ENCODE measurements at places on chromosomes 1 and 21.

DNA sequence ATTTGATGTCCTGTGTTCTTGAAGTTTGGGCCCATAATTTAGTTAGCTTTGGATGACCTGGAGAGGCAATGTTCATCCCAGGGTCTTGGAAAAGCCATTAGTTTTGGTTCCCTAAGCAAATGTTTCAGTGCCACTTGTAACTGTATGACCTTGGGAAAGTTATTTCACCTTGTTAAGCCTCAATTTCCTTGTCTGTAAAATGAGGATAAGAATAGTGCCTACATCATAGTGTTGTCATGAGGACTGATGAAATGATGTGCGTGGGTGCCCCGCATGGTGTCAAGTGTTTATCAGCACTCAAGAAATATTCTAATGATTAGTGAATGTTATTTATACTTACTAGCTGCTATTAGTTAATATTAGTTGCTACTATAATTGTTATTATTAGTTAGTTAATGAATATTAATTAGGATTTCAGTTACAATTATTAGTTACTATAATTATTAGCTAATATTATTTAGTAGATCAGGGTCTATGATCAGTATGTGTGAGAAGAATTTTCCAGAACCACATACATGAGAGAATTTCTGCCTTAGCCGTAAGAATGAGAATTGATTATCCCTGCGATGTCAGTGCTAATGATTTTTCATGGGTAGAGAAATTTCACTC, 1.9 kb downstream of the SH3BGR start:
- H3K4me3 ChIP-seq: no peak overlapping the region
- no peaks in the 10 kb centered on the region for H3K4me1 ChIP-seq
- H3K36me3 ChIP-seq: no peaks in the 10 kb centered on the region
- DNase-seq: no peak
- H3K27ac ChIP-seq: no peak overlapping the region
- H3K27me3 ChIP-seq: no peaks in the 10 kb centered on the region

GRCh38 chr1:95089650-95090287, 17.0 kb upstream of the ALG14 start:
- no peaks in the 10 kb centered on the region for H3K36me3 ChIP-seq
- H3K4me3 ChIP-seq: no peak overlapping the region
- no peak overlapping the region for H3K27ac ChIP-seq
- H3K4me1 ChIP-seq: no peaks in the 10 kb centered on the region
- no peak for DNase-seq
- no peaks in the 10 kb centered on the region for H3K27me3 ChIP-seq

DNA sequence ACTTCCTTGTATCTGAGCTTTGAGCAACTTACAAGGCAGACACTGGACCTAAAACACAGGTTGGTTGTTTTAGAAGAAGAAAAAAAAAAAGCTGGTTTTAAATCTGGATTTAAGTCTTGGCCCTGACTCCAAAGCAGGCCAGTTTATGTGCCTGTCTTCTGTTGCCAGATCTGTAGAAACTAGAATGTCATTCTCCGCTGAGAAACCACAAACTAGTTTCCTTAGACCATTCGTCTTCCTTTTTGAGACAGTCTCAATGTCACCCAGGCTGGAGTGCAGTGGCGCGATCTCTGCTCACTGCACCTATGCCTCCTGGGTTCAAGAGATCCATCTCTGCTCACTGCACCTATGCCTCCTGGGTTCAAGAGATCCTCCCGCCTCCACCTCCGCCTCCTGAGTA, 33.9 kb downstream of the APP start:
- no peaks in the 10 kb centered on the region for H3K36me3 ChIP-seq
- no peaks in the 10 kb centered on the region for H3K27me3 ChIP-seq
- H3K27ac ChIP-seq: no peak overlapping the region
- no peak overlapping the region for H3K4me3 ChIP-seq
- no peaks in the 10 kb centered on the region for H3K4me1 ChIP-seq

- no peak overlapping the region for H3K27ac ChIP-seq
- H3K27me3 ChIP-seq: no peaks in the 10 kb centered on the region
- no peak for DNase-seq
- no peaks in the 10 kb centered on the region for H3K36me3 ChIP-seq
- no peak overlapping the region for H3K4me3 ChIP-seq
These were observed 123.8 kb upstream of the RAB4A start for GRCh38 chr1:229147072-229147471.

GRCh38 chr1:114585231-114585630, 3.8 kb upstream of the BCAS2 start:
- no peaks in the 10 kb centered on the region for H3K27me3 ChIP-seq
- no peak overlapping the region for H3K4me3 ChIP-seq

DNA sequence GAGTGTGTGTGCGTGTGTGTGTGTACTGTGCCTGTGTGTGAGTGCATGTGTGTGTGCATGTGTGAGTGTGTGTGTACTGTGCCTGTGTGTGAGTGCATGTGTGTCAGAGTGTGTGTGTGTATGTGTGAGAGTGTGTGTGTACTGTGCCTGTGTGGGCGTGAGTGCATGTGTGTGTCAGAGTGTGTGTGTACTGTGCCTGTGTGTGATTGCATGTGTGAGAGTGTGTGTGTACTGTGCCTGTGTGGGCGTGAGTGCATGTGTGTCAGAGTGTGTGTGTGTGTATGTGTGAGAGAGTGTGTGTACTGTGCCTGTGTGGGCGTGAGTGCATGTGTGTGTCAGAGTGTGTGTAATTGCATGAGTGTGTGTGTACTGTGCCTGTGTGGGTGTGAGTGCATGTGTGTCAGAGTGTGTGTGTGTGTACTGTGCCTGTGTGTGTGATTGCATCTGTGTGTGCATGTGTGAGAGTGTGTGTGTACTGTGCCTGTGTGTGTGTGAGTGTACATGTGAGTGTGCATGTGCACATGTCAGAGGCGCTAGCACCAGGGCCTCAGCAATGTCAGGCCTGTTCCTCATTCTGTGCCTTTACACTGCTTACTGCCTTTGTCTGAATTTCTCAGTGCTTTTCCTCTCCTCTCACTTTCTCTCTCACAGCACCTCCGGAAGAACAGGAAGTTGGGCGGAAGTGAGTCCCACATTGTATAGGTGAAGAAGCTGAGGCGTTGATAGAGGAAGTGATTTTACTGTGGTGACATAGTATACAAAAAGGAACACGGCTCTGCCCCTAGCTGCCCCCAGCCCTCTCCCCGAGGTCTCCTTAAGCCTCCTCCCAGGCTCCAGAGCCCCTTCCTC, 4.9 kb downstream of the SLC5A9 start:
- no peak for DNase-seq
- peak overlapping the region; percentile 5 for H3K27ac ChIP-seq
- no peak overlapping the region for H3K4me3 ChIP-seq
- no peaks in the 10 kb centered on the region for H3K36me3 ChIP-seq
- H3K27me3 ChIP-seq: no peaks in the 10 kb centered on the region

GRCh38 chr1:92980732-92981647, 19.7 kb upstream of the DIPK1A start:
- no peaks in the 10 kb centered on the region for H3K27me3 ChIP-seq
- peak; percentile 36 for DNase-seq
- H3K4me1 ChIP-seq: peaks cover 15% of the 10 kb centered on the region
- H3K36me3 ChIP-seq: no peaks in the 10 kb centered on the region

- peak; percentile 33 for DNase-seq
- H3K4me3 ChIP-seq: no peak overlapping the region
- no peaks in the 10 kb centered on the region for H3K36me3 ChIP-seq
- peaks cover 3% of the 10 kb centered on the region for H3K4me1 ChIP-seq
- H3K27ac ChIP-seq: no peak overlapping the region
These were observed 5.1 kb upstream of the LAMTOR5 start for GRCh38 chr1:110412576-110412975.

- no peaks in the 10 kb centered on the region for H3K4me1 ChIP-seq
- no peak for DNase-seq
- no peaks in the 10 kb centered on the region for H3K36me3 ChIP-seq
- H3K27me3 ChIP-seq: no peaks in the 10 kb centered on the region
These were observed 10.4 kb upstream of the CELA3B start for GRCh38 chr1:21966247-21967000.

DNA sequence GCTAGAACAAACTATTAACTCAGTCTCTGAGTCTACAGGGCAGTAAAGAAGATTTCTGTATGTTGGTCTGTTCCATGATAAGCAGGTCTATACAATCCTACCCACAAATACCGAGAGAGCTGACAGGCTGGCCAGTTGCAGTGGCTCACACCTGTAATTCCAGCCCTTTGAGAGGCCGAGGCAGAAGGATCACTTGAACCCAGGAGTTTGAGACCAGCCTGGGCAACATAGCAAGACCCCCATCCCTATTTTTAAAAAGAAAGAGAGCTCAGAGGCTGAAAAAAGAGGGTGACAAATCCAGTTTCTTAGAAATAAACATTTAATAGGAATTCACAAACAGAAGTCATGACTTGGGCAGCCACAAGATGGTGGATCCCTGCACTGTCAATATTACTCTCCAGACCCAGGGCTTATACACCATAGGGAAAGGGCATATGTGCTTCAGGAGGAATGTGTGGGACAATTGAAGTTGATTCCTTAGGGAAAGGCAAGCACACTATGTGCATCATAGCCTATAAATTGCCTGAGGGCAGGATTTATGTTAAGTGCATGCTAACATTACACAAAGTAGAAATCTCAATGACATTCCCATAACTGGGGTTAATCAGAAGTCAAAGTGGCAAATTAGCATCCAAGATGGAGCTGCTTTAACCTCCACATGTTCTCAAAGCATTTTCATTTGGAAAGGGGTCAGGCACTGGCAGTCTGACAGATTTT, 66.8 kb downstream of the SLC16A1 start:
- no peak overlapping the region for H3K4me3 ChIP-seq
- no peaks in the 10 kb centered on the region for H3K27me3 ChIP-seq
- DNase-seq: no peak
- H3K4me1 ChIP-seq: no peaks in the 10 kb centered on the region

GRCh38 chr1:227428803-227429202, 110.5 kb upstream of the CDC42BPA start:
- peaks cover 8% of the 10 kb centered on the region for H3K27me3 ChIP-seq
- DNase-seq: no peak
- no peaks in the 10 kb centered on the region for H3K4me1 ChIP-seq
- H3K27ac ChIP-seq: no peak overlapping the region
- no peak overlapping the region for H3K4me3 ChIP-seq

Measured in effector memory CD4-positive, alpha-beta T cell (primary cell).